Retina (tissue), 1 donor: ENCODE measurements at places on chromosomes 11 and 22.
A peak's percentile ranks its signal among the peaks of the same experiment; 100 is the strongest.

- DNase-seq = no peak
Observed at GRCh38 chr11:83151274-83151977, 5.5 kb upstream of the PCF11 start.

GRCh38 chr11:32613500-32614151 lies 30.0 kb downstream of the EIF3M start:
- no peak for DNase-seq

- DNase-seq = no peak
Observed at GRCh38 chr22:41822317-41823057, 10.4 kb upstream of the SREBF2 start.

- no peak for DNase-seq
Observed at GRCh38 chr22:25023879-25024278, 71.4 kb downstream of the KIAA1671 start.

DNA sequence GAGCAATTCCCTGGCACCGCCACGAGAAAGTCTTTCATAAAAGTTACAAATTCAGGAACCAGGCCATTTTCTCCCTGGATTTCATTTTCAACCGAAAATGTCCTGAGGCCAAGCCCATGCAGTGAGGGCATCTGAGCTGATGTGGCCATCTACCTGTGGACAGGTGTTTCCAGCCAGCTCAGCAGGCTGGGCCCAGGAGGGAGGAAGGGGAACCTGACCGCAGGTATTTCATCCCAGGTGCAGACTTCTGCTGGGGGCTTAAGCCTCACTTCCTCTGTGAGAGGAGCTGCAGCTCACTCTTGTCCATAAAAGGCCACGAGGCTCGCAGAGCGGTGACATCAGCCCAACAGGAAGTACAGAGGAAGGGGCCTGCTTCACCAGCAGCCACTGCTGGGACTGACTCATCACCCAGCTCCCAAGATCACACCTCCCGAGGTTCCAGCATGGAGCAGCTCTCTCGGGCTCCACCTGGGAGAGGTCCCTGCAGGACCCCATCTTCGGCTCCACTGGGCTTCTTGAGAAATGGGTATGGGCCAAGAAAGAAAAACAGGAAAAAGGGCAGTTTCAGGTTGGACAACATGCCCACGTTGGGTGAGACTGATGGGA lies 56.4 kb downstream of the MYH9 start:
- no peak for DNase-seq

- no peak for DNase-seq
Observed at GRCh38 chr11:47403571-47403970, 4.8 kb upstream of the SLC39A13 start.

DNA sequence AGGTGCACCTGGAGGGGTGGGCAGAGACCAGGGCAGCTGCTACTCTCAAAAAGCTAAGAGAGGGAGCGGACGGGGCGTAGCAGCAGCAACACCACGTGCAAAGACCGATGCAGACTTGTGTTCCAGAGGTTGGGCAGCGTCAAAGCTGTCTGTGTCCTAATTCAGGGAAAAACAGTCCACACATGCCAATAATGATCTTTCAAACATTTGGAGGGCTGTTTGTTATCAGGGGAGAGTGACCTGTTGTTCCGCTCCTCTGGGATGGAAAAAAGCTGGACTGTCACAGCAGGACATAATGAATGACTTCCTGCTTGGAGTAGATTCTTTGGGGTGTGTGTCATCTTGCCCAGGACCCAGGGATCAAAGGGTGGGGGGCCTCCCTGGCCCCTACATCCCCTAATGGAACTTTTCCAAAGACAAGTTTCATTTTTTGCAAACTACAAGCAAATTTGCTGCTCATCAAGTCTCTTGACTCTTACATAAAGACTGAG lies 6.2 kb upstream of the FBLN1 start:
- DNase-seq = no peak

- DNase-seq = no peak
Observed at GRCh38 chr11:367956-368413, 1.3 kb upstream of the B4GALNT4 start.

DNA sequence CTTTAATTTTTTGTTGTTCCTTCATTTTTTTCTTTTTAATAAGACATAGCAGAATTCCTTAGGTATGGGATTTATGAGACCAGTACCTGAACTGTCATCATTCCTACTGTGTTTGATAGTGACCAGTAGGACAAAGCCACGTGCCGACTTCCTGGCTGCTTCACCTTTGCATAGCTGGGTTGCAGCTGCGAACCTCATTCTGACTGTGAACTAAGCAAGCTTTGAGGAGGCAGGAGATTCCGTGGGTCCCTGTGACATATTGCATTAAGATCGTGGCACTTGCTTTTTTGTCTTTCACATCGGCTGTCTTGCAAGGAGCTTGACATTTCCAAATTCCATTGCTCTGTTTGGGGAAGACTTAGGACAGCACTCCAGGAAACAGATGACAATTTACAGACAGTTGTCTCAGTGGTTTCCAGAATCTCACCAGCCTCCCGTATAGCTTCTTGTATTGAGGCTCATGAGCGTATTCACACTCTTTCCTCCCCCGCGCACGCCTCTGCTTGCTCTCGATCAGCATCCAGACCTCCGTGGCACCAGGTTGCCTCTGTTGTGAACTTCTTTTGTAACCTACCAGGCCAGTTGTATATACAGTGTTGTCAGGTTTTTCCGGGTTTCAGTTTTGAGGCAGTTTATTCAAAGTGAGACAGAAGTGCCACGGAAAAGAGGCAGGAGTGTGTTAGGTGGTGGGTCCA lies 101.7 kb downstream of the CWC15 start:
- no peak for DNase-seq

DNA sequence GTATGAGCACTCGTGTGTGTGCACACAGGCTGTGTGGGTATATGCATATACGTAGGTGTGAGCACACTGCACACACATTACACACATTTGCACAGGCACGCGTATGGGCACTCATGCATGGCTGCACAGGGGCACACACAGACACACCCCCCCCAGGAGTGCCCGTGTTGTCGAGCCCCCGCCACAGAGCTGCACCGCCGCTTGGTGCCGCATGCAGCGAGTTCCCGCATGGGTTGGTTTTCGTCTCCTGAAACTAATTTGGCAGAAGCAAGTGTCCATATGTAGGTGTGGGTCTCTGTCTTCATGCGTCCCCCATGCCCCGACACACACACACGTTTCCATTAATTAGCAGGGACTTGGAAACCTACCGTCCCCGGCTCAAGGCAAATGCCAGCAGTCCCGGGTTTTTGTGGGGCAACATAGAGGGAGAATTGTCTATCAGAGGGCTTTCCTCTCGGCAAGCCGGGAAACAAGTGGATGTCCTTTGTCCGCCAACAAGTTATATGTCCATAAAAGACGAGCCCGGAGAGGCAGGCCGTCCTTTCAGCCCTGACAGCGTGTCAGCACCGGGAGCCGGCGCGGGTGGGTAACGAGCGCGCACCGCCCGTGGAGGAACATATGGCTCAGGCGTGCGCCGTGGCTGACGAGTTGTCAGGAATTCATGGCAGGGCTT lies 1291.7 kb downstream of the BRD1 start:
- DNase-seq = no peak

DNA sequence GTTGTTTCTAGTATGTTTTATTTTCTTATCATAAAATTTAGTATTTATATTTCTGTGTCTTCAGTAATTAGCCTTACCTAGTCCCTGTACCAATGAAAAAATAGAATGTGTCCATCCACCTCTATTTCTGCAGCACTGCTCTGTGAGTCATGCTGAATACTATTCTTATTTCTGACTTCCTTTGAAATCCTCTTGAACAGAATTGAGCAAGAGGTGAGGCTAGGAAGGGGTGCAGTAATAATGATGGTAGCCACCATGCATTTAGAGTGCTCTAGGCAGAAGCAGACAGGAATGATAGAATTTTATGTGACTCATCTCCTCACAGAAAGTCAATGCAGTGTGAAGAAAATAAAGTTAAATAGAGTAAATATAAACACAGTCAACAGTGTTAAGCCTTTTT lies 60.0 kb downstream of the OR10A6 start:
- DNase-seq = no peak

DNA sequence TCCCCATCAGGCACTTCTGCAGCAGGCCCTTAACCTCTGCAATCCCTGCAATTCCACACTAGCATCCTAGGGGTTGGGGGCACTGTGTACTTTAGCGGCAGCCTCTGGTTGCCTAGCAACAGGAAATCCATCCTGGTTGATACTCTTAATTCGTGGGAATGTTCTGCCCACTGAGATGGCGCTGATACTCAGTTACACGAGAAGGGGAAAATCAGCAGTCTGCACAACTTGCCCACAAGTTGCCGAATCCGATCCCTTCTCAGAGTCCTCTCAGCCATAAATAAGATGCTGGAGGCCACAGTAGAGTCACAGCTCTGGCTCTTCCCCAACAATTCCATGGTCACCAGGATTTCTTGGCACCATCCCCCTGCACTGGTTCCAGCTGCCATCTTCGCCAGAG lies 57.6 kb upstream of the CRYBB3 start:
- peak; percentile 48 for DNase-seq

DNA sequence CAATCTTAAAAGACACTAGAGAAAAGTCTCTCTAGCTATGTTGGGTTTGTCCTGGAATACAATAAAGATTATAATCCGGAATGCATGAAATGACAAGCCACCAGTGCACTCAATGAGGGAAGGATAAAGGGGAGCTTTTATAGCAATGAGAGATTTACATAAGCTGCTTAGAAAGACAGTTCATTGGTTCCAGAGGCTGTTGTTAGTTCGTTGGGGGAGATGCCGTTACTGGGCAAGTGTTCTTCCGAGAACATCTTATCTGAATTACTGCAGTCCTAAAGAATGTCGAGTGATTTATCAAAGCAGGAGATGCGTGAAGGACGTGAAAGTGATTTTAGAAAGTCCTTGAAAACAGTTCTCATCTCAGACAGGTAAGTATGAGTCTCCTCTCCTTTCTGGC lies 33.6 kb downstream of the SYN3 start:
- DNase-seq = no peak

GRCh38 chr11:11407763-11408084 lies 54.7 kb upstream of the CSNK2A3 start:
- DNase-seq = no peak

- DNase-seq = no peak
Observed at GRCh38 chr11:89015614-89016013, 50.2 kb downstream of the GRM5 start.

- DNase-seq = no peak
Observed at GRCh38 chr11:129960216-129961214, 42.1 kb downstream of the PRDM10 start.

DNA sequence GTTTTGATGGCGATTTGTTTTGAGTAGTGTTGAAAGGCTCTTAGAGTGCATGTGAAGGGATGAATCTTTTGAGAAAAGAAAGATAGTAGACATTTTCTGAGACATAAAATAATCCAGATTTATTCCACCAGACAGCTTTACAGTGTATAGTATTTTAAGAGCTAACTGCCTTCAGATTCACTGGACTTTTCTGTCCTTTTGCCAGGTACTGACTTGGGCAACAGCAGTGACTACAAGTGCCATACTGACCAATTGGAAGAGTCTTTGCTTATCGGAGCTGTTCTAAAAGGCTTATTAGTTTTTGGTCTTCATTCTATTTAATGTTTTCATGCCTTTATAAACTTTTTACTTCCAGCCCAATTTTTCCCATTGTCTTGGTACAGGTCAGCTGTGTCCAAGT lies 32.5 kb downstream of the RTN3 start:
- DNase-seq = no peak

- DNase-seq = no peak
Observed at GRCh38 chr11:118091690-118092089, 4.9 kb upstream of the SMIM35 start.

GRCh38 chr11:67300256-67300755 lies 3.0 kb upstream of the SSH3 start:
- no peak for DNase-seq

GRCh38 chr11:3615998-3616397 lies 25.8 kb downstream of the ART5 start:
- no peak for DNase-seq

GRCh38 chr11:116112087-116112935 lies 608.1 kb upstream of the CADM1 start:
- peak; percentile 26 for DNase-seq

GRCh38 chr11:34075178-34075820 lies 23.8 kb downstream of the CAPRIN1 start:
- DNase-seq = no peak
